ENCODE measurements at places on chromosomes 16 and 17.
A peak's percentile ranks its signal among the peaks of the same experiment; 100 is the strongest.

DNA sequence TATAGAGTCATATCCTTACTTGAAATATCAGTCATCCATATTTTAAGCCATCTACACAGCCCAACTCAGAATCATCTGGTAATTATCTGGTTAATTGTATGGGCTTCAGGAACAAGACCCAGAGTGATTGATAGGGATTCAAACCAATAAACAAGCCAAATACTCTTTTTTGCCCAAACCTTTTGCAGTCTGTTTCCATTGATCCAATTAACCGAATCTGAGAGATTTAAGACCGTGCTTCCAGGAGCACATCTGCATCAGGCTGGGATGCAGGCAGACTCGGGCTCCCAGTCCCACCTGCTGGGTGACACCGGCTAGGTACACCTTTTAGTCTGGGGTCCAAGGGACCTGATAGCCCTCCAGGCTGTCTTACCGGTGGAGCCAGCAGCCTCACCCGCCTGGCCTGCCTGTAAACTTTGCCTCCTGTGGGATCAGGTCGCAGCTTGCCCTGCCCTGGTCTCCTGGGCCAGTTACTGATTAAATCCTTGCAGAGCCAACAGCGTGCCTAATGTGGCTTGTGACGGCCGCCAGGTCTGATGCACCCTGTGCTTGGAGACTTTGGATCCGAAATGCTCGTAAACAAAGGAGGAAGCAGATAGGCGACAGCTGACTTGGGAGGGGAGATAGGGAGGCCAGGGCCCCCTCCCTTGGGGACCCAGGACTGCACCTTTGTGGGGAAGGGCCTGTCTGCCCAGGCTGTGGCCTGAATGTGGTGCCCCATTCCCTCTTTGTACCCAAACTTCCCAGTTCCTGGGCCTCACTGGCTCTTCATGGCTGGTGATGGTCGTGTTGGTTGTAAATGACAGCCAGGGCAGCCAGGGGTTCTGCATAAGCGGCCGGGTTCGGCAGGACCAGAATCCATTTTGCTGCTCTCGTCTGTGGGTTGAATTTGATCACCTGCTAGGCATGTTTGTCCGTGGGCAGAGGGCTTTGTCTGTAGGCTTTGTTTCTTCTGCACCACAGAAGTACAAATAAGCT, 3.8 kb downstream of the CMIP start:
- no peak for DNase-seq

DNA sequence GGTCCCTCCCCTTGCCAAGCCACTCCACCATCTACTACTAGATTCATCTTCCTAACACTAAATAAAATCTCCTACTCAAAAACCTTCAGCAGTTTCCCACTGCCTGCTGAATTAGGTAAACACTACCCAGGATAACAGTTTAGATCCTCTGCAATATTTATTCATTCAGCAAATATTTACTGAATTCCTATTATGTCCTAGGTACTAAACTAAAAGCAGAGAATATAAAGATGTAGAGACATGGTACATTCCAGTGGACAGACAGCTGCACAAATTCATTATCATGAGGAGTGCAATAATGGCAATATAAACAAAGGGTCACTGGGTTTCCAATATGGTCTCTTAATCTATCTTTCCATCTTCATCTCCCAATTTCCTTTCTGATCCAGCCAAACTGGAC, 30.7 kb upstream of the HOXB13 start:
- DNase-seq: no peak

DNA sequence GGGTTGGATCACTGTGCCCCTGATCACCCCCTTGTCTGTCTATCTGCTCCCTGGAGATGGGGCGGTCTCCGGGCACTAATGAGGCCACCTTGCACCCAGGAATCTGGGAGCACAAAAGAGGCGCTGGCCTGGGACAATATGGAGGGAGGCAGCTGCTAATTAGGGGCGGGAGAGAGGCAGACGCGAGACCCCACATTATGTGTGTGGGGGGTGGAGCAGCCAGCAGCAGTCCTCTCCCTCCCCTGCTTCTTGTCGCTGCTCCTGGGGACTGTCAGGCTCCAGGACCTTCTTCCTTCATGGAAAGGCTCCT, 324 bp upstream of the HCRT start:
- no peak for DNase-seq

- DNase-seq: no peak
Observed at GRCh38 chr16:89920723-89921122, 2.1 kb downstream of the MC1R start.

- DNase-seq: no peak
Observed at GRCh38 chr17:62840871-62841270, 32.8 kb upstream of the MARCHF10 start.

DNA sequence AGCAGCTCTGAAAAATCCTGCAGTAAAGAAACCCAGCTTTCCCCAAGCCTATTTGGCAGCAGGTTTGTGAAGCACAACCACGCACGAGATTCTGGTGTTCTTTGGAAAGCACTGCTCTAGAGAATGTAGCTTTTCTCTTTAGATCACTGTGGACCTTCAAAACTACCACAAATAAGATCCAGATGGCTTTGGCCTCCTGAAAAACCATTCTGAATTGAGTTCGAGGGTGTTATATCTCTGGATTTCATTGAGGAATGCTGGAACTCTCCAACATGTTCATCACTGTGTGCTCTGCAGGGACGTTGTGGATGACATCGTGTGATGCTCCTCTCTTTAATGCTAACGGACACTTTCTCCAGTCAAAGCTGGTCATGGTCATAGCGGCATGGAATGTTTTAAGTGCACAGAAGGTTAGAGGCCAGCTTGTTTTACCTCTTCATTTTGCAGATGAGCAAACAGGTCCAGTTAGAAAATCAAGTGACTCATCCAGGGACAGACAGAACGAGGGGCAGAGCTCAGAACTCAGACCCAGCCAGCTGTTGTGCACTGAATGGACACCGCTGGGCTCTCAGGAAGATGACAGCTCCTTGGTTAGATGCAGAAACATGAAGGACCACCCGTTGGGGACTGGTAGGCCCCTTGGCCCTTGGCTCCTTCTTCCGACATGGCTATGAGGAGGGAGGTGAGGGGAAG, 37.2 kb downstream of the CCDC42 start:
- no peak for DNase-seq

- no peak for DNase-seq
Observed at GRCh38 chr17:76659928-76660655, 16.5 kb upstream of the ST6GALNAC1 start.

DNA sequence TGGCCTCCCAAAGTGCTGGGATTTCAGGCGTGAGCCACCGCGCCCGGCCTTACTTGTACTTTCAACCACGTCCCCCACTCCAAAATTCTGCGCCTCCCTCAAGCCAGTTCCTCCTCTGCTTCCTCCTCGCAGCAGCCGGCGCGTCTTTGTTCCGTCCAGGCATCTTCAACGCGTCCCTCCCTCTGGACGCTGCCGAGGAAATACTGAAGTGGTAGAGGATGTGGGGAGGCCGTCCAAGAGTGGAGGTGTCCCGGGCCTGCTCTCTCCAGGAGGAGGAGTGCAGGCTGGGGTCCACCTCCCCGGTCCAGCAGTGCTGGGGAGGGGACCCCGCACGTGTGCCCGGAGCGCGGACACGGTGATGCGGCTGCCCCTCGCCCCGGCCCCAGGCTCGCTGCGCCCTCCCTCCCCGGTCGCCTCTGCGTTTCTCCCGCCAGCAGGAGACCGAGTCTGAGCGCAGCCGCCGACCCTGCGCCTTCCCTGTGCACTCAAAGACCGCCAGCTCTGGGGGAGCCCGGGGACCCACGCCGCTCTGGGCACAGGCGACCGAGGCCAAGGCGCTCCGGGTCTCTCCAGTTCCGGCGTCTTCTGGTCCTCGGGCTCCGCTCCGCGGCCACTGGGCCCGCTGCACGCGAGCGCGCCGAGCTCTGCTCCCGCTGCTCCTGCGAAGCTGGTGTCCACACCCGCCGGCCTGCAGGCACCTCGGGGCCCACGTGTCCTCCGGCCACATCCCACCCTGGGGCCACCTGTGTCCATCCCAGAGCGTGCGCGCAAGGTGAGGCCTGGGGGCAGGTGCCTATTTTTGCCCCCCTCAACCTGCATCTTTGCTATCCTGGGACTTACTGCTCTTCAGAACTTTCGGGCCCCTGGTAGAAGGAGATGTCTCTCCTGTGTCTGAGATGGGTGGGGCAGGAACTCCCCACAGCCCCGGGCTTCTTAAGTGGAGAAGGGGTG, 31.7 kb downstream of the OSBPL7 start:
- peak; percentile 75 for DNase-seq

GRCh38 chr17:73197161-73197560, 4.3 kb downstream of the COG1 start:
- no peak for DNase-seq

DNA sequence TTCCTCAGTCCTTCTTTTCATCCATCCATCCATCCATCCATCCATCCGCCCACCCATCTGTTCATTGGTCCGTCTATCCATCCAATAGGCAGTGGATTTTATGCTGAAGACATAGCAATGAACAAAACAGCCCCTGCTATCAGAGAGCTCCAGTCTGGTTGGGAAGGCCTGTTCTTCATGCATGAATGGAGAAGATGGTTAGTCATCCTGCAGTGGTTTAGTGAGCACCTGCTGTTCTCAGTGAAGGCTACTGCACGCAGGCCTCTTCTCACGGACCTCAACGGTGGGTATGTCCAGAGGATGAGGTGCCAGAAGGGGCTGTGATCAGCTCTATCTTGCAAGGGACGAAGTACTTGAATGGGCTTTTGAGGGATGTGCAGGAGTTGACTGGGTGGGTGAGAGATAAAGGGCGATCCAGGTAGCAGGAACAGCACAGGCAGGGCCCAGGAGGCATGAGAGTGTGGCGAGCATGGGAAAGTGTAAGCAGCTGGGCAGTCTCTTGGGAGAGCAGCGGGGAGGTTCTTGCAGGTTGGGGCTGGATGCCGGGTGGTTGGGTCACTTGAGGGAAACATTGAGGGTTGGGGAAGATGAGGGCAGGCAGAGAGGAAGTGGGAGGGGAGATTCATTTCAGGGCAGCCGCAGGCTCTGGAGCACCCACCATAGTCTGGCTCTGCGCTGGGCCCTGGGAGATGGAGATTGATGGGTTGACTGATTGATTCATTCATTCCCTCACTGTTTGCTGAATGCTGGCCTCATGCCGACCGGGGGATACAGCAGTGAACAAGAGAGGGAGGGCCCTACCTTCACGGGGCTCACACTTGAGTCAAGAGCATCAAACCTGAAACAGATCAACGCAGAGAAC, 115.0 kb upstream of the CIBAR2 start:
- no peak for DNase-seq

- no peak for DNase-seq
Observed at GRCh38 chr16:57266531-57267260, 17.8 kb downstream of the PLLP start.

- DNase-seq: peak; percentile 27
Observed at GRCh38 chr16:188674-189073, 8.4 kb downstream of the HBQ1 start.

- no peak for DNase-seq
Observed at GRCh38 chr17:992933-993332, 4.0 kb upstream of the TIMM22 start.

GRCh38 chr16:57775661-57776469, 26.4 kb downstream of the KIFC3 start:
- DNase-seq: no peak

Measured in activated T-cell treated with anti-CD3 and anti-CD28 coated beads, Interleukin-2, amount 50 U/mL, for 72 hours (primary cell).